ENCODE measurements at places on chromosomes 7 and 10.

DNA sequence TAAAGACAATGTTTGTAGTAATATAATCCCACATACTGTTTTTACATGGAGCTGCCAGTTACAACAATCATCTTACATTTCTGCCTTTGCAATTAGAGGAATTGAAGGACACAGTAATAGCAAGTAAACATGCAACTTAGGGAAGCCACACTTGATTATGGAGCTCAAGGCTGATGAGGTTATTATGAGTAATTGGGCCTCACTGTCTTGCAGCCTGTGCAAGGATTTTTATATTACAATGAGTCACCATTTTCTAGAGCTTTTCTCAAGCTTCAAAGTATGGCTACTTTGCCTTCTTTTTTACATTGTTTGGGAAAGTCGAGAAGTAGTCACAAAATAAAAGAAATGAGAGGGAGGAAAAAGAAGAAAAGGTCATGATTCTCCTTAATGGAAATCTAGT lies 226.4 kb downstream of the KIAA1217 start:
- DNase-seq: no peak

GRCh38 chr10:117516681-117517080 lies 25.9 kb upstream of the EMX2 start:
- DNase-seq: no peak

DNA sequence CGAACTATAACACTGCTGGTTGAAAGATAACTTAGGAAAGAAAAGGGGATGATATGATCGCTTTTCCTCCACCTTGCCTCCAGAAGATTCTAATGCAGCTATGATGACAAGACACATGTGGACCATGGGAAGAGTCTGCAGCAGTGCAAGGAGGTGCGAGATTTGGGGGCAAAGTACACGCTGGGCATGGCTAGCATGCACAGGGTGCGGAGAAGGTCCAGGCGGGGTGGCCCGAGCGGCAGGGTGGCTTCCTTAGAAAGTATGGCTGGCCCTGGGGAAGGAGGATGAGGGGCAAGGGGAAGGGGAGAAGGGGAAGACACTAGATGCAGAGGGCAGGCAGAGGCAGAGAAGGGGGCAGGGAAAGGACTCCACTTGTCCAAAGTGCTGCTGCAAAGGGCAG lies 15.6 kb downstream of the ATXN7L1 start:
- no peak for DNase-seq

DNA sequence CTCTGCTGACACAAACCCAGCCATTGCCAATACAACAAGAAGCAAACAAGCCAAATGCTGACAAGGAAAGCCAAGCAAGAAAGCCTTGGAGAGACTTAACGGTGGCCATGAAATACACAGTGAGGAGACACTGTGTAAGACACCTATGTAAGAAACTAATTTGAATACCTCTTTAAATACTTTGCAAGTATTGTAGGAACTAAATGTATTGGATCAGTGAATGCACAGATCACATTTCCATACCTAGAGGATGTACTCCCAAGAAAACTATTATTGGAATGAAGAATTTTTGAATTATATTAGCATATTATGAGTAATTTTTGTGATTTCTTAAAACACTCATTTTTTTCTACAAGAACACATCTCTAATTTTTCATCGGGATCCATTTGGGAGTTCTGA lies 34.0 kb downstream of the ETV1 start:
- no peak for DNase-seq

GRCh38 chr10:76879116-76879913 lies 758.3 kb downstream of the KCNMA1 start:
- no peak for DNase-seq

DNA sequence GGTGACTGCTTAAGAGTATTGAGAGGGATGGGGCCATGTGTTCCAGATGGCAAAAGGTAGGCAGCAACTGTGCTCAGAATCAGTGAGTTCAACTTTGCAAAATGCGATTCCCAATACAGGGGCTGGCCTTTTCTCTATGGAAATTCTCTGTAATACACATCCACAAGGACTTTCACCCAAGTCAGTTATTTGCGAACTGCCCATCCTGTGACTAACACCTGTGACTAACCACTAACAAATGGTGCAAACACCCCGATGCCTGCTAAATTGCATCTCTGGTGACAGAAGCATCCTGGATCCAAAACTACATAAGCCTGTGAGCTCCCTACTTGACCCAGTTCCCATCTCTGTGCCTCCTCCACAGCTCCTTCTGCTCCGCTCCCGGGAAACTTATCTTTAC lies 9.0 kb upstream of the CUZD1 start:
- DNase-seq: no peak

DNA sequence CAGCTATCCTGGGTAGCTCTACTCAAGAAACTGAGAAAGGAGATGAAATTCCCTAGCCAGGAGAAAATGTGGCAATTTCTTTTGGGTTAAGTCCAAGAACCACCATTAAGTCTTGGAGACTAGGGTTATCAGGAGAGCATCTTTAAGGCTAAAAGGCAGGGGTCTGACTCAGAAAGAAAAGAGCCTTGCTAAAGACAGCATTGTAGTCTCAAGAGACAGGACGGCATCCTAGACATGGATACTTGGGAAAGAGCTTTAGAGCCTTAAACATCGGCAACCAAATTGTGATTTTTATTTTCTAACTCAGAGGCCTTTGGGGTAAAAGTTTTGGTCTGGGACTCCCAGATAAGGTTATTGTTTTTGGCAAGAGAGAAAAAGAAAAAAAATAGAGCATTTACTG lies 83.1 kb downstream of the FAS start:
- no peak for DNase-seq

DNA sequence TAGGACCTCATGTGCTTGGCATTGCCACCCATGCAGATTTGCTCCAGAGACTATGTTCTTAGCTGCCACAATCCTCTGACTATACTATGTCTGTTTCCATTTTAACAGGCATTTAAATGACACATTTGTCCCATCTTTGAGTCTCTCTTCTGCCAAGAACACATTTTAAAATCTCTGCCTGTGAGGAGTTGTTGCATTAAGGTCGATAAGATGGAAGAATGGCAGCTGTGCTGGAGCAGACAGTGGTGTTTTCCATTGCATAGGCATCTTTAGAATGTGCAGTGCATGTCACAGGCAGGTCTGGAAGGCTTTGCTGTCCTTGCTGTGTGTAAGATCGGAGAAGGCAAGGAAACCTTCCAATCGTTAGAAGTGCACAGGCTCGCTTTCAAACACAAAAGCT lies 70.9 kb upstream of the CELF2 start:
- no peak for DNase-seq

DNA sequence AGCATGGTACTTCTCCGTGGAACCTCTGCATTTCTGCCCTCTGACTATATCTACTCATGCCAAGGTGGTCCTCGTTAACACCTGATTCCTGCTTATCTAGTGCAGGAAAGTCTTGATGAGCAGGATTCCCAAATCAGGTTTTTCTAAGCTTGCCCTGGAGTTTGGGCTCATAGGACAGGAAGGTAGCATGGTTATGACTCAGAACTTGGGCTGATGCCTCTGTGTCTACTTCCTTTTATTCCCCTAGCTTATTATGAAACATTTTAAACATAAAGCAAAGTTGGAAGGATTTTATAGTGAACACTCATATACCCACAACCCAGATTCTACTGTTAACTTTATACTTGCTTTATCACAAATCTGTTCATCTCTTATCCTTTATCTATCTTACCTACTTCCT lies 5.6 kb downstream of the SUFU start:
- DNase-seq: no peak

GRCh38 chr10:128660726-128661125 lies 534.5 kb upstream of the MKI67 start:
- DNase-seq: no peak

GRCh38 chr10:68594405-68594804 lies 34.3 kb downstream of the TET1 start:
- DNase-seq: no peak

DNA sequence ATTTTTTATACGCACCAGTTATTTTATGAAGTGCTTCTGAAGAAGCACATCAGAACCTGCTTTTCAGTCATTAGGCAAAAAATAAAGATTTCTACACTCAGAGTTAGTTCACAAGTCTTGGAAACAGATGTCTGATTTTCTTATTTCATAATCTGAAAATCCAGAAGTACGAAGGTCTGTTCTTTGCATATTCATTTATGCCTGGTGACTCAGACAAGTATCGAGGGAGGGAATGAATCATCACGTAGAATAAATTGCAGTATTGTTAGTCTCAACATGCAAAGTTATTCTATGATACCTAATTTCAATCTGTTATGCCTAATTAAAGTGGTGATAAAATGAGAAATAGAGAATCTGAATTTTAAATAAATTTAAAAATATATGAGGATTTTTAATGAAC lies 113.6 kb upstream of the SEM1 start:
- no peak for DNase-seq

- DNase-seq: no peak
Measured at GRCh38 chr7:50266635-50267386, 37.7 kb upstream of the IKZF1 start.

DNA sequence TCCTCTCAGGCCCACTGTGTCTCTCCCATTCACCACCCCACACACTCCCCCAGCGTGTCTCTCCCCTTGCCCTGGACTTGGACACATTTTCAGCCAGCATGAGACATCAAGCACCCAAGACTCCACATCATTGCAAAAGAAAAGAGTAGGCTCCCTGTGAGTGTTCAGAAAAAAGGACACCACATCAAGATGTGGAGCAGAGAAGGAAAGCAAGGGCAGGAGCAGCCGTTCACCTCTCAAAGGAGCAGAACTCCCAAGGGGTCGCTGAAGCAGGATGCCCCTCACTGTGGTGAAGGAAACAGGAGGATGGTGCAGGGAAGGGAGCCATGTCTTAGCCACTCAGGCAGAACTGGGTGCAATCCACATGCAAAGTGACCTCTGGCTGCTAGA lies 89.9 kb upstream of the MACROH2A2 start:
- no peak for DNase-seq

DNA sequence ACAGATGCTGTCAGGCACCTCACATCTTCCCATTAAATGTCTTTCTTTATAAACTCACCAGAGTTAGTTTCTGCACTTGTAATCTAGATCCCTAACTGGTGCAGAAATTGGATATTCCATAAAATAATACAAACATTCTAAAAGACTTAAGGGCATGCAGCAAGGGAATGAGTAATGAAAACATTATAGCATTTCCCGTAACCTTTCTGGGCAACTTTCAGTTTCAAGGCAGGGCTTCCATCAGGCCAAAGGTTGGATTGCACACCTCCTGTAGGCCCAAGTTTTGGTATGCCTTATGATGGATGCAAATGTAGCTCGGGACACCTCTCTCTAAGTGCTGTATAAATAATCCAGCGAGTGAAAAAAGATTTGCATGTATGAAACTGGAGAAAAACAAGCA lies 129.9 kb upstream of the LYZL2 start:
- no peak for DNase-seq

Data from COR-L47 (cell line).